Stimulated activated CD4-positive, alpha-beta T cell treated with anti-CD3 and anti-CD28 coated beads, Interleukin-15, amount 100 ng/mL, for 48 hours (primary cell): ENCODE measurements at places on chromosomes 7 and 10.

DNA sequence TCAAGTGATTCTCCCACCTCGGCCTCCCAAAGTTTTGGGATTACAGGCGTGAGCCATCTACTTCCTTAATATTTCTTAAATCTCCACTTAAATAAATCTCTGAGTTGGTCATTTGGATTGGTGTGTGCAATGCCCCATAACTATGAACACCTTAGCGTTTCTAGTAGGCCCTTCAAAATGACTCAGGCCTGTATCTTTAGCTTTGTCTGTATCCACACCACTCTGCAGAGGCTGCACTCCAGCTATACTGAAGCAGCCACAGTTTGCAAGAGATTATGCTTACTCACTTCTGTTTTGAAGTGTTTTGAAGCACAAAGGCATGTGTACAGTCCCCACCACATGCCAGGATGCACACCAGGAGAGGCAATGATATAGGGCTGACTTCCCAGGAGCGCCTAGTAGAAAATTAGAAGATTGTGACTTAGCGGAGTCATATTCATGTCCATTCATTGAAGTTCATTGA lies 2.4 kb upstream of the ST7 start:
- DNase-seq, result no peak

- DNase-seq, result no peak
Observed at GRCh38 chr7:116377721-116378120, 121.8 kb upstream of the CAV2 start.

DNA sequence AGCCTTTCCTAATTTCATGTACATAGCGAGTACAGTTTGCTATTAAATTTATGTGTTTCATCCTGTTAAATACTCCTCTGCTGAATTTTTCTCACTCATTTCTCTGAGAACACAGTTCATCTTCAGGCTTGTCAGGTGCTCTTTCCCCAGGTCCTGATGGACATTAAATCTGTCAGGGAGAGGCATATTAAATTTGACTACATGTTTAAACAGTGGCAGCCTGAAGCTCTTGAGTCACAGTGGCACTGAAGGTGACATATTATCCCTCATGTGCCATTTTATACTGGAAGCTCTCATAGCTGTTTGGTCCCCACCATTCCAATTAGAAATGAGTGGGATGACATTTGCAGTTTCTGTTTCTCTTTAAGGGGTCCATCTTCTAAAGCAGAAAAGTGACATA lies 1089.6 kb upstream of the SORCS1 start:
- no peak for DNase-seq

DNA sequence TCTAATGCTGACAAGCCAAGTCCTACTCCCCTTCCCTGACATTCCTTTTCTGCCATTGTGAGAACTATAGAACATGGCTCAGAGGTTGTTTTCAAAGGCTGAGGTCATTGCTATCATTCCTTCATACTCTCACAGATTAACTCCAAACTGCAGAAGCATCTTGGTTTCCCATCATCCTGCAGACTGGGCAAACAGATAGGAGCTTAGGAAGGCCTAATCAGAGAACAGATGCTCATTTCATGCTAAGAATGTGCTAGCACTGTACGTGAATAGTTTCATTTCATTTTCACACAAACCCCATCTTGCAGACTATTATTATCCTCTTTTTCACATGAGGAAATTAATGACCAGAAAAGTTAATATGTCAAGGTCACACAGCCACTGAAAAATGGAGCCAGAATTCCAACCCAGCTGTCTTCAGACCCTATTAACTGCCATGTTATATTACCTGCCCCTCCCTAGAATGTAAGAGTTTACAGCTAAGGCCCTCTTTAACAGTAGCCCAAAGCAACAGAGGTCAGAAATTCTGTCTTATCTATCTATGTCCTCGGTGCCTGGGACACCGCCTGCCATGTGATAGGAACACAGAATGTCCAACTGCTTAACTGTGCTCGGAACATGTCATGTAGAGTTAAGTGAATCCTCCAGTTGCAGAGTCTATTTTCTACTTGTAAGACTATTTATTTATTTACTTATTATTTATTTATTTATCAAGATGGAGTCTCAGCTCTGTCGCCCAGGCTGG lies 2.9 kb upstream of the LCOR start:
- no peak for DNase-seq

DNA sequence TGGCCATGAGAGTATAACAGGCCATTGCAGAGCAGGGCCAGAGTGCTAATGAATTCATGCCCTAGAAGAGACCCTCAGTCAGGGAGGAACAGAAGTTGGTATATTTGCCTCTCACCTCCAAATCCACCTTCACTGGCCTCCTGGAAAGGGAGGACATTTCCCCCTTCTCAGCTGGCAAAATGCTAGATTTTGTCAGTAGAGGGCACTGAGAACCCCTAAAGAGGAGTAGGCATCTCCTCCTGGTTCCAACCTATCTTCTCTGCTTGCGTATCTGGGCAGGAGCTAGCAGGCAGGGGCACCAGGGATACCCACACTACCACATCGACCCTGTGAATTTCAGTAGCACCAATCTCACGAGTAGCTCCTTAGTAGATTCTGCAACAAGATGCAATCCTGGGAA lies 79.8 kb upstream of the GHITM start:
- no peak for DNase-seq

GRCh38 chr10:10958041-10958440 lies 59.6 kb upstream of the CELF2 start:
- DNase-seq, result no peak

- no peak for DNase-seq
Observed at GRCh38 chr10:44715136-44715535, 196.0 kb upstream of the TMEM72 start.

DNA sequence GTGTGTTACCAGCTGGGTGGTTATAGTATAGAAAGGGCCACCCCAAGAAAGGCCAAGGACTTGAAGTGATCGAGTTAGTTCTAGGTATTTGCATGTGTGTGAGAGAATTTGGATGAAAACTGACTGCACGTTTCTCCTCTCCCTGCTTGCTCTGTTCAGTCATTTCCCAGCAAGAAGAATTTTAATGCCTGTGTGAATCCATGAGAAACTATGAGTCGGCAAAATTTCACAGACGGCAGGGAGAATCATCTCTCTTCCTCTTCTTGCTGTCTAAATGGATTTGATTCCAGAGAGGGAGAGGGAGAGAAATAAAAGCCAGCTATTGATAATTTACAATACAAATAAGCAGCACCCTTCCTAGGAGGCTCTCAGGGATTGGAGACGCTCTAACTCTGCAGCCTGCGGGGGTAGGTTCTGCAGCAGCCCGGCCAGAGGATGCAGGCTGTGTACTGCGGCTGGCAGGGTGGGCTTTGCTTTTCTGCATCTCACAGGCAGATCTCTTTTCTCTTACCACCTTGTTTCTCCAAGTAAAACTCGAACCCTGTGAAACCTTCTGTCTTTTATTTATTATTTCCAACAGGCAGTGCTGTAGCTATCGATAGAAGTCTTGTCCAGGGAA lies 183.6 kb downstream of the TCF7L2 start:
- no peak for DNase-seq

DNA sequence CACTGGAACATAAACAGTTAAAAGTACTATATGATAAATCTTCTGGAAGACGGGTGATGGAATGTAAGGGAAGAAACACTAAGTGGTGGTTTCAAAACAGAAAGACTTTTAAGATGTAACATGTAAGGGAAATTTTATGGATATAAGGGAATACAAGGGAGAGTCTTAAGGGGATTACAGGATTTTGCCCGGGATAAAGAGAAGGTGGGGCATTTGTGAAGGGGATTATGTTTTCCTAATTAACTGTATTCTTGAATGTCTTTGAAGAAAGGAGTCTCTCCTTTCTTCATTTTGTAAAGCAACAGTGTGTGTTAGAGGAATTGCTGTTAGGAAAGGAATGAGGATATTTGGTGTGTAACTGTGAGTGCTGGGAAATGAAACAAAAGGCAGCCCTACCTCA lies 745.2 kb downstream of the AUTS2 start:
- no peak for DNase-seq

- DNase-seq, result no peak
Observed at GRCh38 chr10:86083206-86083605, 283.4 kb downstream of the GRID1 start.

GRCh38 chr10:121860810-121861209 lies 67.0 kb downstream of the ATE1 start:
- DNase-seq, result no peak

DNA sequence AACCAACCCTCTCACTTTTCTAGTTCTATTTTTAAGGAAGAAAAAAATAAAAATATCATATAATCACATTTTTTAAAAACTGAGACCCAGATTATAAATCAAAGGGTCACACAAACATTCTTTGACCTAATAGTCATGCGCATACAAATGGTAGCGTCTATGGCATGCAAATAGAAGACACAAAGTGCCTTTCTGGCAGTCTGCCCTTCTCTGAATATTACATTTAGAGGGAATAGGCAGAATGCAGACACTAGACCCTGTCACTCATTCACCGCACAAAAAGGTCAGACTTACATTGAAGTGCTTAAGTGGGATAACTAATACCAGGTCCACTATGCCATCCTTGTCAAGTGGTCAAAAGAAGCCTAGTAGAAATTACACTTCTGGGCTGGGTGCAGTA lies 26.5 kb upstream of the FHIP2A start:
- DNase-seq, result no peak

GRCh38 chr10:108583877-108584276 lies 1339.4 kb downstream of the XPNPEP1 start:
- DNase-seq, result no peak

GRCh38 chr10:7045891-7046599 lies 364.8 kb downstream of the SFMBT2 start:
- no peak for DNase-seq

DNA sequence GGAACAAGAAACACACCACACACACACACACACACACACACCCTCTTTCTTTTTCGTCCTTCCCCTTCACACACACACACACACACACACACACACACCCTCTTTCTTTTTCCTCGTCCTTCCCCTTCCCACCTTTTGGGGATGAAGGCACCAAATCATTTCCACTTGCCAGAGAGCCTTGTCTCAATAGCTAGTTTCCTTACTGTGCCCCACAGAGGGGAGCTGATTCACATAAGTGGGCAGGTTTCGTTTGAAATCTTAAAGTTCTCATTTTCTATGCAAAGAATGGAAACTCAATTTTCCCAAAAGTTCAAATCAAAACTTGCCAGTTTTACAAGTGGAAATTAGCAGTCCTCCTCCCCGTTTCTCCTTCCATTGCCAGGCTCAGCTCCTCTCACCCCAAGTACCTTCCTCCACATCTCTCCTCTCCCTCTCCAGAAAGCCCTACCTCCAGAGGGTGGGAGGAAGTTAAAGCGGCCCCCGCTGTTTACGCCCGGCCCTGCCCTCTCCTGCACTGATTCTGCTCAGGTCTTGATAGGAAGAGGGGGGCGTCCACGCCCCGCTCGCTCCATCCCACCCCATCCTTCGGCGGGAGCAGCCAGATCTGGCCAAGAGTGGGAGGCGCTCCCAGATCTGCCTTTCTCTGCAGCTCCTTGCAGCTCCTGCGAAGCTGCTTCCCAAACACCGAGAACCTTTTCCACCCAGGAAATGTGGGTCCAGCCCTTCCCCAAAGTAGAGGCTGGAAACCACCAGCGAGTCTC lies 1.3 kb downstream of the CTTNBP2 start:
- DNase-seq, result no peak

- no peak for DNase-seq
Observed at GRCh38 chr7:73960548-73960947, 67.4 kb upstream of the ELN start.

GRCh38 chr10:128884496-128885072 lies 582.5 kb upstream of the MGMT start:
- no peak for DNase-seq

- no peak for DNase-seq
Observed at GRCh38 chr7:29239638-29240037, 45.1 kb downstream of the CHN2 start.

DNA sequence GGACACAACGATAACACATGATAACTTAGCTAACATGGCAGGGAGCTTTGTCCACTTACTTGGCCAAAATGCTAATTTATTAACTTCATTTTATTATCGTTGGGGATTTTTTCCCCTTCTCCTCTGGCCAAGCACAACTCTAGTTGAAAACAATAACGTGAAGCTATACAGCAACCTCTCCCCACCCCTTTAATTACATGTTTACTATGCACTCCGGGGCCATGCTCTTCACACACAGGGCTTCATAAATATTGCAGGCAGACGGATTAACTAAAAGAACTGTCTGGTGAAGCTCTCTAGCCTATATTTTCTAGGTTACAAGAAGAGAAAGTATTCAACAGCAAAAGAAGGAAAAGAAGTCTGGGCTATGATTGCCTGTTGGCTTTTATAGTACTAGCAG lies 51.7 kb downstream of the XRCC2 start:
- no peak for DNase-seq

DNA sequence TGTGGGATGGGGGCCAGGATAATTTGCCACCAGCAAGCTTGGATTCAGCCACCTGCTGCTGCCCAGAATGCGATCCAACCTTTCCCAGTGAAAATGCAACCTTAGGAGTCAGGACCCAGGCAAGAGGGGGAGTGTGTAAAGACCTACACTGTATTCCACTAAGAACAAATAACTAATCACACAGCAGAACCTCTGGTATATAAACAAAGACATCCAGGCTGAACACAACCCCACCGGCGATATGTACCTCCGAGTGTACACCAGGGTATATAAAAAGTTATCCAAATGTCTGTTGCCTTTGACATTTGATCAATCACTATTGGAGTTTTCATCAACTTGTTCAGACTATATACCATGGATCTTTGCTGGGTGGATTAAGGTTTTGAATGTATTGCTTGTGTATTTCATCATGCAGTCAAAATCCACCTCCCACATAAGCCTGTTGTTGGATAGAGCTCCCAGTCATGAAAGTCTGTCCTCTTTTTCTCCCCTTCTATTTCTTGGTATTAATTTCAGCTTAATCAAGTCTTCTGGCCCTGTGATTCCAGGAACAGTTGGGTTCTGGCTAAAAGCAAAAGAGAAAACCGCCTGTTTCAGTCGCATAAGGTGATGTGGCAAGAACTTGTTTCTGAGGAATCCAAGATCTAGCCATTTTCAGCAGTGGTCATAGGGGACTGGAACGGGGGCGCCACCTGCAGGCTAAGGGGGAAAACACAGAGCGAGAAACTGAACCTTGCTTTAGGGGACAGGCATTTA lies 290.7 kb downstream of the CCDC3 start:
- peak; percentile 76 for DNase-seq

DNA sequence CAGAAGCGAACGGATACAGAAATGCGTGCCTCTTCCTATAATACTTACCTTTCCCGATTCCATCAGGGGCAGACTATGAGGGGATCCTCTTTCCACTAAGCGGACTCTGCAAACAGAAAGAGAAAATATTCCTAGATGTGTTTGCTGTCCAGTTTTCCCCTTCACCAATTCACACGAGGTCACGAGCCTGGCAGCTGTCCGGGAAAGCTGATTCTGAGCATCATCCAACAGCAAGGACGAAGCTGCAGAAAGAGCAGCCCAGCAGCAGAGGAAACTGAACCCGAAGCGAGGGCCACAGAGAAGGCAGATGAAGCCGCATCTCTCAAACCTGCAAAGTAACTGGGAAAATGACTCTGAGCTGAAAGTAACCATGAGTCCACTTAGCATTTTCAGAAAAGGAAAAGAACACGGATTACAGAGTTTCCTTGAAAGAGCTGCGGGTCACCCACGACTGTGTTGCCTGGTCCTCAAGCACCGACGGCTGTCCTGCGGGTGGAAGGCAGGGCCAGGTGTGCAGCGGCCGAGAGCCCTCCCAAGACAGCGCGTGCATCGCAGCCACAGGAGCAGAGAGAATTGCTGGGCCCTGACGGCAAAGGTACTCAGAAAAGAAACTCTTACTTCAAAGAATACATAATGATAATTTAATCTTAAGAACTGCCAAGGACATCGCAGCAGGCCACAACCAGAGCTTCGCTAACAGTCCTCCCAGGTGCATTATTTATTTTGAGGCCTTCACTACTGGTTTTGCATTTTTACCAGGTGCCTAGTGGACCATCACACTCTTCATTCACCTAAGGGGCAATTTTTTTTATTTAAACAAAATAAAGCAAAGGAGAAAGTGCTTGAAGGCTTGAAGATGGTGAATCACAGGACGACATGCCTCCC lies 153.3 kb downstream of the ZMYND11 start:
- DNase-seq, result no peak
